Glutamatergic neuron (in vitro differentiated cells): ENCODE measurements at places on chromosomes 3 and 15. TPM values are rescaled to one million over a fixed set of nuclear protein-coding genes. Genes with fewer than 3 reads are reported as not detected.

TM4SF1 gene
- not detected for total RNA-seq

KCNMB2 gene
- total RNA-seq, result 0.47 TPM

GOLGA8S gene
- not detected for total RNA-seq

ZIC1 gene
- total RNA-seq, result not detected

ITIH1 gene
- total RNA-seq, result not detected

SOX14 gene
- total RNA-seq, result not detected

ACAA1 gene
- 89.8 TPM for total RNA-seq

ACKR2 gene
- 0.64 TPM for total RNA-seq

ALCAM gene
- total RNA-seq, result 115 TPM

RAD54L2 gene
- 64.3 TPM for total RNA-seq

CACNA1D gene
- 5.0 TPM for total RNA-seq

DENND4A gene
- 23.7 TPM for total RNA-seq

IL5RA gene
- not detected for total RNA-seq

MITF gene
- 0.25 TPM for total RNA-seq

CTXND1 gene
- 0.39 TPM for total RNA-seq

IQCF5 gene
- total RNA-seq, result not detected

ADAMTS7 gene
- 181 TPM for total RNA-seq

NR1D2 gene
- 10.1 TPM for total RNA-seq

KIF15 gene
- 5.8 TPM for total RNA-seq

SEMA6D gene
- total RNA-seq, result 255 TPM

TMEM40 gene
- not detected for total RNA-seq

AMOTL2 gene
- 38.1 TPM for total RNA-seq

CHRNA3 gene
- total RNA-seq, result 208 TPM

DNAJA4 gene
- 2.4 TPM for total RNA-seq
